ENCODE measurements at places on chromosomes 5 and 9. TPM values are rescaled to one million over a fixed set of nuclear protein-coding genes. Genes with fewer than 3 reads are reported as not detected.
A peak's percentile ranks its signal among the peaks of the same experiment; 100 is the strongest.

Gene CMBL
- total RNA-seq = 55.7 TPM

Gene C5orf52
- total RNA-seq = not detected

Gene SCGB3A1
- not detected for total RNA-seq

Gene ADAMTS19
- total RNA-seq = 0.34 TPM

Gene GRAMD2B
- 2.8 TPM for total RNA-seq

Gene BTNL9
- 22.2 TPM for total RNA-seq

Gene UQCRQ
- 965 TPM for total RNA-seq

Gene IL3
- total RNA-seq = not detected

Gene PHF2
- total RNA-seq = 19.1 TPM

Gene AK8
- total RNA-seq = not detected

GRCh38 chr5:81181576-81182316, 51.4 kb upstream of the CKMT2 start:
- no peak for DNase-seq

DNA sequence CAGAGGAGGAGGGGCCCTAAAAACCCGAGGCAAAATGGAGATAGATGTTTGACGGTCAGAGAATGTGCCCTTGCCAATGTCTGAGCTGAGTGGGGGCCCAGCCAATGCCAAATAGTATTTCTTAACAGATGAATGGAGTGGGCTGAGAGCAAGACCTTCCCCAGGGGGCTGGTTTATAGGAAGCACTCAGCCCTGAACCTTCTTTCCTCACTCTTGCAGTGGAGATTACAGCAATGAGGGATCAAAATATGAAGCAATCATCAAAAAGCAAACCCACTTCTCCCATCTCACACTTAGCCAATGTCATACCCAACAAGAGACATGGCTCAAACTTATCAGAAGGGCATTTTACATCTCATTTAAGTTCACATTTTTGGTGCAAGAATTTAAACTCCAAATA, 350.3 kb downstream of the GADD45G start:
- DNase-seq = no peak

DNA sequence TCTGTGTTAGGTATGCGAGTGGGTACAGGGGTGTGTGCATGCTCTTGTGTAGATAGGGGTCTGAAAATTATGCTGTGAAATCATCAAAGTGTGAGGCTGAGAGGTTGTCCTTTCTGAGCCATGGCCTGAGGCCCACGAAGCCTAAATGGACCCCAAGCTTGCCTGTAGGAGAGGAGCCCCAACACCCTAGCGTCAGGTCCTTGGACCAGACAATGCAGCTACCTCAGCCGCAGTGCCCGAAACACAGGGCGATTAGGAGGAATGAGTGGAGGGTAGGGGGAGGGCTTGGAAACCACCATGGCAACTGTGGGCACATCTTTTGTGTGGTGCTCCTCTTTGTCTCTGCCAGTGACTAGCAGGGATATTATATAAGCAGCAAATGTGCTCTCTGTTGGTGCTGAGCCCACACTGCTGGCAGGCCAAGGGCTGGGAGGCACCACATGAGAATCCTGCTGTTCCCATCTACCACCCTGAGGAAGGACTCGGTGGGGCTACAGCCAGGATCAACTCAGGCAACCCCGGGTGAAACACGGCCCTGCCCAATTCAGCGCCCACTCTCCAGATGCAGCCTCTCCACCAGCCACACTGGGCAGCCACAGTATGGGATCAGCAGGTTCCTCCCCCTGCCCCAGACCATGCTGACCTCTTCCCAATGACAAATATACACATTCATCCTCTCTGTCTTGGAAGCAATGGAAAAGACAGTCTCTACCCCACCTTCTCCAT, 84.6 kb upstream of the FSTL4 start:
- DNase-seq = no peak

- no peak for DNase-seq
Measured at GRCh38 chr5:54273715-54274114, 36.7 kb downstream of the ARL15 start.

GRCh38 chr9:134887686-134888602, 7.3 kb downstream of the FCN2 start:
- DNase-seq = no peak

DNA sequence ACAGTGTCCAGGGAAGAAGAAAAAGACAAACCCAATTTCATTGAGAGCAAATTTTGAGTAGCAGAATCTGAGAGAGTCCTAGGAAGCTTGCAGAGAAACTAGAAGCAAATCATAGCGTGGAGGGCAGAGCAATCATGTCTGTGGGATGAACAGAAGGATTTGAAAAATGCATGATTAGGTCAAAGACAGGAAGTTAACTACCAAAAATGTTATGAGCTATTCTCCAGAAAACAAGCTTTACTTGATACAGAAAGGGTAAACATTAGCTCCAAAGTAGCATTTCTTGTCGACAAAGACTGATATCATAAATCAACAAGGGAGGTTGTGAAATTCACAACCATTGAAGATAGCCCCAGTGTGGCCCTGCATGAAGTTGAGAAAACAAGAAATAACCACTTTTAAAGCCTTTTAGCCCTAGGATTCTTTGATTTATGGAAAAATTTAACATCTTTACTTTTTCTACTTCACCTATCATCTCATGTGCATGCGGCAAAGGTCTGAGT, 97.7 kb upstream of the MEGF10 start:
- no peak for DNase-seq

DNA sequence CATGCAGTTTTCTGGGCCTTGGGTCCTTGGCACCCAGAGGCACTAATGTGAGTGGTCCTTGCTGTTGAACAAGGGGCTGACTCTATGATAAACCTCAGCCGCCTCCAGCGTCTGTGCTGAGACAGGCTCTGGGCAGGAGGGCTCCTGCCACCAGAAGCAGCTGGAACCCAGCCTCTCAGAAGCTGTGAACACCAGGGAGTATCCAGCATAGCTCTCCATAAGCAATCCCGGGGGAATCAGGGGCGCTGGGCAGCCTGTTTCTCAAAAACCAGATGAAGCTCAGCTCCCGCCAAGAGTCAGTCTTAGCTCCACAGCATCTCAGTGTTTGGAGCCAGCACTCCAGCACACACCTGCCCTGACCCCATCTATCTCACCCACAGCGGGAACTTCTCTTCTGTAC, 170.2 kb downstream of the HSPA4 start:
- no peak for DNase-seq

GRCh38 chr5:124439609-124440008, 306.8 kb downstream of the ZNF608 start:
- DNase-seq = no peak

GRCh38 chr5:5886812-5887486, 464.5 kb downstream of the ICE1 start:
- peak; percentile 22 for DNase-seq

- no peak for DNase-seq
Measured at GRCh38 chr5:3220201-3220600, 375.4 kb upstream of the IRX1 start.

DNA sequence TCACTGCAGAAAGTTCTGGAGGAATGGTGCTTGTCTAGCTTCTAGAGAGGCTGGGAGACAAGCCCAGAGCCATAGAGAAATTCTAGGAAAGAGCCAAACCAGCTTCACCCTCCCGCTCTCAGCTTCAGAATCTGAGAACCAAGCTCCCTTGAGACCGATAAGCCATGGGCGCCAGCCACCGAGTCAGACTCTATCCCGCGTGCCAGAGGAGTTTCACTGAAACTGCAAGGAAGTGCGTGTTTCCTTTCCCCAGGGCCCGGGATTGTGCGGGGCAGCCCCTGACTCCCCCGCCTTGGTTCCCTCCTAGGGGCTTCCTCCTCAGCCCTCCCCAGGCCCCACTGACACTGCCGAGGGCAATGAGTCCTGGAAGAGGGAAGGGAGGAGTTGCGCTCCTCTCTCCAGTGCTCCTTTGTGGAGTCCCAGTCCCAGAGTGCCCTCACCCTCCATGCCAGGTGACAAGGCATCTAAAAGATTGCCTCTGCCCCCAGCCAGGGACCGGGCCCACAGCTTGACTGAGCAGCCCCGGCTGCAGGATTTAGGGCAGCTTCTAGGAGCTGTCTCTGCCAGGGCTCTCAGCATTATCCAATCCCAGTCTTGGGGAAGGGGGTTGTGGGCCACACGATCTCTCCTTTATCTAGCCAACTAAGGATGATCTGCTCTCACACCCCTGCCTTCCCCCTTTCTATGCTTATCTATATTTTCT, 18.4 kb upstream of the TCF7 start:
- DNase-seq = no peak

GRCh38 chr9:114165407-114166102, 10.2 kb downstream of the COL27A1 start:
- no peak for DNase-seq

DNA sequence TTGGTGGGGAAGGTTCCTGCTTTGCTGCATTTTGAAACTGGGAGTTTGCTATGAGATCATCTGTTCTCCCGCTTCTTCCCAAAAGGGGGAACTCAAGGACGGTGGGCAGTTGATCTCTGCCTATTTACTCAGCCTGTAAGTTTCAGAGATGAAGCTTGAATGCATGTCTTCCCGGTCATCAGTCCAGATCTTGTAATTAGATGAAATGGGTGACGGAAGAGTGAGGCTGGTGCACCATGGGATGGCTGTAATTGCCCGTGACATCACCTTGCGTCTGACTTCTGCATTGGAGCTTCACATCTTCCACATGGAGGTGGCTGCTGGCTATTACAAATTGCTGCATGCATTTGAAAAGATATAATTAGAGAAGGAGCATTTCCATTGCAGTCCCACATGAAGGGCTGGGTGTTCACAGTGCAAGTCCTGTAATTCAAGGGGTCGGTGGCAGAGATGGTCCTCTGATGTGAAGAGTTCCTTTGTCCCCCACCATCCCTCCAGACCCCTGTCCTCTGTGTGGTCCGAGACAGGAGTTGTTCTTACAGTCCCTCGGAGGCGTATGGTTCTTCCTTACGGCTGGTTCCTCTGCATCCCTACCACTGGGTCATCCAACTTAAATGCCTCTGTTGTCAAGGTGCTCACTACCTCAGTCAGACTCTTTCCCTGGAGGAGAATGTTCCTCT, 72.9 kb downstream of the ZNF618 start:
- DNase-seq = no peak

DNA sequence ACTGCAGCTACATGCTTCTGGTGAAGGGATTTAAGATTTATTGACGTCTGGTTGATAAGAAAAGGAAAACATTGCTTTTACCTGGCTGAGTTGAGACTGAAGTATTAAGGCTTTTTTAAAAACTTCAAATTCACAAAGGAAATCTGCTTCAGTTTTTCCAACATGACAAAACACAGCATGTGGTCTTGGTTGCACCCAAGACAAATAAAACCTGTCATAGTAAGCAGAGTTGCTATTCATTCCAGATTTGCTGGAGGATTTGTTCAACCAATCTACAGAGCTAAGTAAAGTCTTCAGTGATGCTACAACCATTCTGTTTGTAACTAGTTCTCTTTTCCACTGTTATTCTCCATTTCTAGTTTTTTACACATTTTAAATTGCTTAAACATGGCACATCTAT, 11.3 kb downstream of the C5orf63 start:
- no peak for DNase-seq

DNA sequence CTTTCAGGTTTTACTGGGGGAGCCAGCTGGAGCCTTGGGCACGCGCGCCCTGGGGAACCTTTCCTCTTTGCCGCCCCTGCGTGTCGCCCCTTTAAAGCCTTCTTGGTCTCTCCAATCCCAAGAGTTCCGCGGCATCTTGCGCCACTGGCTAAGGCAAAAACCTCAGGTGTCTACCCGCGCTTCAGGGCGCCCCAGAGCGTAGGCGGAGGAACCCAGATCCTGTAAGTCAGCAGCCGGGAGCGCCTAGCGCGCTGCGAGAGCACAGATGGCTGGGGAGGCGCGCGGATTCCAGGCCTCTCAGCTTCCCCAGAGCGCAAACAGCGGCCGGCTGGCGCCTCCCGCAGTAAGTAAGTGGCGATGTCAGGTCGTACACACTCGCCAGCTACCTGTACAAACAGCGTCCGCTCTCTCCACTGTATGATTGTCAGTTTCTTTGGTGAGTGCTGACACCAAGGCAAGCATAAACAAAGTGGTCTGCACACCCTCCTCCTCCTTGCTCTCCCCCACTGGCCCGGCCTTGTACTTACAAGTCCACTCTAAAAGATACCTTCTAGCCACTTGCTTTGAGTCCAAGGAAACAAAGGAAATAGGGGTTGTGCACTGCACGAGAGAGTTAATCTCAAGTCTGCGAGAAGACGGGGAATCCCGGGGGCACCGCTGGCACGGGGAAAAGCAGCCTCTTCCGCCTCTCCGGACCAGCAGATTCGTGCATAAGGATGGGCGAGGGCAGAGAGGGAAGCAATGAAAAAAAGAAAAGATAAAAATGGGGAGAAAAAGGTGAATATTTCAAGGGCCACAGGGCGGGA, 2.9 kb downstream of the HTR1A start:
- DNase-seq = peak; percentile 12

All from psoas muscle (tissue), 8 donors.